SK-N-DZ (cell line): ENCODE measurements at places on chromosomes 6 and 20.

GRCh38 chr6:169651498-169651897 is 50.3 kb downstream of the WDR27 start:
- DNase-seq, result no peak

- DNase-seq, result no peak
Observed at GRCh38 chr20:49896204-49896603, 19.1 kb downstream of the SPATA2 start.

- DNase-seq, result no peak
Observed at GRCh38 chr6:75156186-75156878, 49.5 kb downstream of the COL12A1 start.

- DNase-seq, result no peak
Observed at GRCh38 chr20:57939499-57939898, 229.7 kb upstream of the PMEPA1 start.

GRCh38 chr6:159061805-159062563 is 17.2 kb upstream of the TAGAP start:
- DNase-seq, result no peak

DNA sequence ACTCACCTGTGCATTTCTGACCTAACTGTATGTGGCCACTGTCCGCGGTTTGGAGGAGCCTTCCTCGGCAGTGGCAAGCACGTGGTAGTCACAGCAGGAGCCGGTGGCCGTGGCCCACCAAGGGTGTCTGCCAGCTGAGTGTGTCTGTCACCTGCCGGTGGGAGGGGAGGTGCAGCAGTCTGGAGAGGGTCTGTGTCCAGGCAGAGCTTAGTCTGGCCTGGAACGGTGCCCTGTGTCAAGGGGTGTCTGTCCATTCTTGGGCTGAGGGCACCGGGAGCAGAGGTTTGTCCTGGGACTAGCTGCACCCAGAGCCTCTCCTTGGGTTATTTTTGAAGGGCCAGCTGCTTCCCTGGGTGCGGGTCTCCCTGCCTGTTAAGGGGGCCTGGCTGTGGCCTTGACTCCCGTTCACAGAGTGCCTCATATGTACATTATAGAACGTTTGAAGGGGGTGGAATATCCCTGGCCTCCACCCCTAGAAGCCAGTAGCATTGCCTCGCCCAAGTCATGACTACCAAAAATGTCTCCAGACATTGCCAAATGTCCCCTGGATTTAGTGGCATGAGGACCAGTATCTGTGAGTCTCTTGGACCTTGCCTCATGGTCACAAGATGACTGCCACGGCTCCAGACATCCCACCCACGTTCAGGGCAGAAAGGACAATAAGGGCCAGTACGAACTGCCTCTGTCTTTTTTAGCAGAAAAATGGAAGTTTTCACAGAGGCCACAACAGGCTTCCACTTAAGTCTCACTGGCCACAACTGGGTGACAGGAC is 5.2 kb downstream of the RBM38 start:
- no peak for DNase-seq

- DNase-seq, result no peak
Observed at GRCh38 chr20:36728986-36729385, 16.9 kb downstream of the NDRG3 start.

DNA sequence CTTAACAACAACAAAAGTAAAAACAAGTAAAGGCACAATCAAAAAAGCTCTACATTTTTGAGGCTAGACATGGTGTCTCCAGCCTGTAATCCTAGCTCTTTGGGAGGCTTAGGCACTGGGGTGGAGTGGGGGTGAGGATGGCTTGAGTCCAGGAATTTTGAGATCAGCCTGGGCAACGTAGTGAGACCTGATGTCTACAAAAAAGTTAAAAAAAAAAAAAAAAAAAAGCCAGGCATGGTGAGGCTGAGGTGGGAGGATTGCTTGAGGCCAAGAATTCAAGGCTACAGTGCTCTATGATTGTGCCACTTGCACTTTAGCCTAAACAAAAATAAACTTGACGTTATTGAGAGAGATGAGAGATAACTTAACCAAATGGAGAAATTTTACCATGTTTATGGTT is 60.1 kb downstream of the QKI start:
- DNase-seq, result no peak

- DNase-seq, result no peak
Observed at GRCh38 chr6:130107710-130108109, 89.3 kb downstream of the L3MBTL3 start.

DNA sequence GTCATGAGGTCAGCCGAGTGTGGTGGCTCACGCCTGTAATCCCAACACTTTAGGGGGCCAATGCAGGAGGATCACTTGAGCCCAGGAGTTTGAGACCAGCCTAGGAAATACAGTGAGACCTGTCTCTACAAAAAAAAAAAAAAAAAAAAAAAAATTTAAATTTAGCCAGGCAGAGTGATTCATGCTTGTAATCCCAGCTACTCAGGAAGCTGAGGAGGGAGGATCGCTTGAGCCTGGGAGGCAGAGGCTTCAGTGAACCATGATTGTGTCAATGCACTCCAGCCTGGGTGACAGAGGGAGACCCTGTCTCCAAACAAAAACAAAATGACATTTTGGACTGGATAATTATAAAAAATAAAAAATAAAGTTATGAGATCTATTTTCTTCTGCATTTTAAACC is 56.2 kb downstream of the ADGRF1 start:
- DNase-seq, result no peak

DNA sequence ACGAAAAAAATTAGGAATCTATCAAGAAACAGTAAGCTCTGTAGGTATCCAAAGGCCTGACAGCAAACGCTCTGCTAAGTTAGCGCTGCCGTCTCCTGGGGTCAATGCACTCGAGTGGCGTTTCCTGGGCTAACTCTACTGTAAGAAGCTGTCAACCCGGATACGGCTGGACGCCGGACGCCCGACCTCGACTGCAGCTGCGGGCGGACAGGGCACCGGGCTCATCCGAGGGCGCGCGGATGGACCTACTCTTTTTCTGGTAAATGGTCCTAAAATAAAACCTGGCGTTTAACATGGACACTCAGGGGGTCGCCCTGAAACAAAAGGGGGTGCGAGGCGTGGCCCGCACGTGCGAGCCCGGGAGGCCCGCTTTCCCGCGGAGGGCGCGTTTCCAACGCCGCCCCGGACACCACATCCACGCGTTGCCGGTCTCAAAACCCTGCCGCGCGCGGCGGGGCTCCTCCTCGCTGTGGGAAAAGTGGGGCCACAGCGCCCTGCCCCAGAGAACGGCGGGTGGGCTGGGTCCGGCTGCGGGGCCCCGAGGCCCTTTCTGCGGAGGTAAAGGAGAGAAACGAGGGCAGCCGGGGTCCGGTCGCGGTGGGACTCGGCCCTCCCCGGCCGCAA is 537 bp downstream of the TCP1 start:
- DNase-seq, result no peak

DNA sequence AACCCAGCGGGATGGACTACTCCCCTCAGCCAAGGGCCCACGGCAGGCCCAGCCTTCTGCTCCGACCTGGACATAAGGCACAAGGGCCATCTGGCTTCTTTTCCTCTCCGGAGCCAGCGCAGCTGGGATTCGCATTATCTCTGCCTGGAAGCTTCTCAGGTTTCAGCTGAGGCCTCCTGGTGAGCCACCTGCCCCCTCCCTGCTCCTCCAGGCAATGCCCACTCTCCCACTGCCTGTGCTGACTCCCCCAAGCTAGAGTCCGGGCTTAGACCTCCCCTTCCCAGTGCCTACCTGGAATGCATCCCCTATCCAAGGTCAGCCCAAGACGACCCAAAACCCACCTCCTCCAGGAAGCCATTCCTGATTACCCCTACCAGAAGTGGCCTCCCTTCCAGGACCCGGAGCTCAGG is 60.7 kb downstream of the EZR start:
- peak; percentile 99 for DNase-seq

- DNase-seq, result peak; percentile 31
Observed at GRCh38 chr6:101760843-101761621, 367.5 kb downstream of the GRIK2 start.

DNA sequence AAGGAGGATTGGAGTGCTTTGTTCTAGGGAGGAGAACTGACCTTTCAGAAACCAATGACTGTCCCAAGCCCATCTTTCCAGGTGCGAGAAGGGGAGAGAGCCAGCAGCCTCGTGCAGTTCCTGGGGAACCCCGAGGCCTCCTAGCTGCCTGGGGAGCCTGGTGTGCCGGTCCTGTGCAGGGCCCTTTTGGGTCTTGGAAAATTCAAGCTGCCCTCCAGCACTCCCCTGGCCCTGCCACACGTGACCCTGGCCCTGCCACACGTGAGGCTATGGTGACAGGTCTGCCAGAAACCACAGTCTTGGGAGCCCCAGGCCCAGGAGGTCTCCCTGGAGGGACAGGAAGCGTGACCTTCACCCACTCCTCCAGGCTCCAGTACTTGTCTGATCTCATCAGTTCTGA is 15.7 kb downstream of the IP6K3 start:
- DNase-seq, result no peak

DNA sequence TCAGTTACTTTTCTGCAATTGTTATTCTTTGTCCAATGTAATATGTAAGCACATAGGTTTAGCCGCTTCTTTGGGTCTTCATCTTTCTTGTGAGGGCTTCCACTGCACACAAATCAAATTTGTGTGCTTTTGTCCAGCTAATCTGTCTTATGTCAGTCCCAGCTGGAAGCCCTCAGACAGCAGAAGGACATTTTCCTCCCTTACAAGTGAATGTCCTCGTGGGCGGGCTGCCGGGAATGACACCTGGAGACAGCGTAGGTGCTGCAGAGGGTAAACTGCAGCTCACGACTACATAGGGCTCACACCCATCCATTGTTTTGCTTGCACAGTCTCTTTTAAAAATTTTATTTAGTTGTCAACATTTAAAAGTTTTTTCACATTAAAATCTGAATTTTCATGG is 24.6 kb upstream of the PPP1R14C start:
- no peak for DNase-seq

DNA sequence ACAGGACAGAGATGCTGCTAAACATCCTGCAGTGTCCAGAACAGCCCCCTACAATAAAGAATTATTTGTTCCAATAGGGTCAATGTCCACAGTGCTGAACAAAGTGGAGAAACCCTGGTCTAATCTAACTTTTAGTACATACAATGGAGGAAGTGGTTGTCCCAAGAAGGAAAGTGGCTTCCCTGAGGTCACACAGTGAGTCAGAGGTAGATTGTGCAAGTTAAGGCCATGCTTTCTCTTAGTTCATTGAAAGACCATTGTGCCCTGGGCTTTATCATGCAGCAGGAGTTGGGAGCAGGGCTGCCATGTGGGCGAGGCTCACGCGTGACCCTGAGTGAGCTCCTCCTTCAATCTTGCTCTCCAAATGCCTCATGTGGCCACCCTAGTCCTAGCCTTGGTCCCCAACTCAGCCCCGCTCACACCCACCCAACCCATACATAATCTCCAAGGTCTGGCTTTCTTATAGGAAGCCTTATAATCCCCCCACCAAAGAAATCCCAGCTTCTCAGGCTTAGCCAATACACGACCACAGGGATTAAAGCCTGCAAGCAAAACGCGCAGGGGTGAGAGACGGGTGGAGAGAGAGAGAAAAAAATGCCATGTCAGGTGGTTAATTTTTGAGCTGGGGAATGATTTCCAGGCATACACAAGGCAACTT is 19.9 kb downstream of the SLC13A3 start:
- no peak for DNase-seq
